ENCODE measurements at places on chromosomes 5 and 9. TPM values are rescaled to one million over a fixed set of nuclear protein-coding genes. Genes with fewer than 3 reads are reported as not detected.

Gene SLC6A19
- polyA plus RNA-seq = 0.14 TPM

Gene MYOZ3
- polyA plus RNA-seq = 11.2 TPM

GRCh38 chr9:126925876-126926275 lies 11.3 kb downstream of the RALGPS1 start:
- DNase-seq = no peak

DNA sequence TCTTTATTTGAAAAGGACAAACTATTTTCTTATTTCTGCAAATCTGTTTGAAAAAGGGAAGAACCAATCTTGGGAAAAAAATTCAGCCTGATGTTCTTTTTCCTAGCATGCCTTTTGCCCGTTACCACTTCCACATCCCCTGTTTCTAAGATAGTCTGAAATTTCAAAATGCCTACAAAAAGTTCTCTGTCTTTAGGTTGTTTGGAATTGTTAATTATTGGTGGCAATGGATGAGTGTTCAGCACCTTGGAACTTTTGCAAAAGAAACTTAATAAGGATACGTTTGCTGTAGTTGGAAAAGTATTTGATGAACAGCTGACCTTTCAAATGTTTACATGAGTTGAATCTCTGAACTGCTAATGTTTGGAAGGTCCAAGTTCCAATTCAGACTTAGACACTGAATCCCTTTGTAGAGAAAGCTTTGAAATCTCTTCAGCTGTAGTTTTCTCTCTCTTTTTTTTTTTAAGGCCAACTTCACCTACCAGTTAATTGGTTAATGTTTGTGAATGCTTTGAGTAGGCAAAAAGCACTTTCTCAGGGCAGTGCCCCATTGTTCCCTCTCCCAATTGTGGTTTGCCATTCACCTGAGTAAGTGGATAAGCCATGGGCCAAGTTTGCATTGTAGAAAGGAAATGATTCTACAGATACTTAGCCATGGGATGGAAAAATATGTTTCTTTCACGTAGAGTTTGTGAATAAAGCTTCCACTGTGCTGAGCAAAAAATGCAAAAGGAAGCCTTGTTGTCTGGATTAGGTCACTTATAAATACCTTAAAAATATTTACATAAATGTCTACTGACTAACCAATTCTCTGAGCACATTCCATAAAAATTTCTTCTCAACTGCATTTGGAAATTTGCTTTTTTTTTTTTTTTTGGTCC lies 156.4 kb upstream of the ELL2 start:
- DNase-seq = no peak

- DNase-seq = no peak
These were observed 43.6 kb downstream of the CCDC192 start for GRCh38 chr5:127746756-127747155.

DNA sequence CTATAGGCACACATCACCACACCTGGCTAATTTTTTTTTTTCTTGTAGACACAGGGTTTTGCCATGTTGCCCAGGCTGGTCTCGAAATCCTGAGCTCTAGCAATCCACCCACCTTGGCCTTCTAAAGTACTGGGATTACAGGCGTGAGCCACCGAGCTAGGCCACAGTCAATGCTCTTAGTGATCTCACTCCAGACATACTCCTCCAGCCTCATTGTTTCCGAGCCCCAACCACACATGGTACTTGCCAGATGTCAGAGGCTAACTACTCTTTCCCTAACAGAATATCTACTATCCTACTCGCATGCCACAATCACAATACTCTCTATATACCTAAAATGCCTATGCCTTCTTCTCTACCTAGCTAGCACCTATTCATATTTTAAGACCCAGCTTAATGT lies 17.1 kb downstream of the SUSD1 start:
- DNase-seq = no peak

- no peak for DNase-seq
These were observed 7.3 kb upstream of the NR4A3 start for GRCh38 chr9:99814359-99814758.

GRCh38 chr9:11023201-11023600 lies 410.4 kb upstream of the PTPRD start:
- DNase-seq = no peak

DNA sequence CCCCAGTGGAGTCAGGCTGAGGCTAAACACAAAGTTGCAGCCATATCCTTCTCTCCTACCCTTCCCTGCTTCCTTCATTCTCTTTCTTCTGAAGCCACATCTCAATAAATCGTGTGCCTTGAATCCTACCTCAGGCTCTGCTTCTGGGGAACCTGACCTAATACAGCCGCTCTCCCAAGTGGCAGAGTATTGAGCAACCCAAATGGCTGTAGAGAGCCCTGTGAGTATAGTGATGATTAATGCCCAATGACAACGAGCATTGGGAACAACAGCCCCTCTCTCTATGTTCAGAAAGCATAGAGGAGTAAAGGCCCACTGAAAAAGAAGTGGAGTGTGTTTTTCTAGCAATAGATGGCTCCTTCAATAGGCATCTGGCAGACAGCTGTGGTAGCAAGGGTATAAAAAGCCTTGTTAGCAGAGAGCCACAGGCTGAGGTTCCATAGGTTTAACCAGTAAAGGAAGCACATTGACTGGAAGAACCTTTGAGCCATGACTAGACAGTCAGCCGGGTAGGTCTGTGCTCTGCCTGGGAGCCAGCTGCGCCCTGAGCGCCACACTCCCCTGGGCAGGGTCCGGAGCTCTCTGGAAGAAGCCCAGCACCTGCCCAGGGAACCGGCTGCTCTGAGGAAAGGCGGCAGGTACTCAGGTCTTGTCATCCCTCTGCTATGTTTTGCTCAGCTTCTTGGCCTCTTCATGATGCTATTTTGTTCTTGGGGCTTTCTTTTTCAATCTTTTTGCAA lies 22.6 kb upstream of the HSPA9 start:
- DNase-seq = no peak

- no peak for DNase-seq
These were observed 16.9 kb downstream of the PANK3 start for GRCh38 chr5:168562279-168562678.

- no peak for DNase-seq
These were observed 66.6 kb upstream of the CTNNA1 start for GRCh38 chr5:138686668-138687067.

DNA sequence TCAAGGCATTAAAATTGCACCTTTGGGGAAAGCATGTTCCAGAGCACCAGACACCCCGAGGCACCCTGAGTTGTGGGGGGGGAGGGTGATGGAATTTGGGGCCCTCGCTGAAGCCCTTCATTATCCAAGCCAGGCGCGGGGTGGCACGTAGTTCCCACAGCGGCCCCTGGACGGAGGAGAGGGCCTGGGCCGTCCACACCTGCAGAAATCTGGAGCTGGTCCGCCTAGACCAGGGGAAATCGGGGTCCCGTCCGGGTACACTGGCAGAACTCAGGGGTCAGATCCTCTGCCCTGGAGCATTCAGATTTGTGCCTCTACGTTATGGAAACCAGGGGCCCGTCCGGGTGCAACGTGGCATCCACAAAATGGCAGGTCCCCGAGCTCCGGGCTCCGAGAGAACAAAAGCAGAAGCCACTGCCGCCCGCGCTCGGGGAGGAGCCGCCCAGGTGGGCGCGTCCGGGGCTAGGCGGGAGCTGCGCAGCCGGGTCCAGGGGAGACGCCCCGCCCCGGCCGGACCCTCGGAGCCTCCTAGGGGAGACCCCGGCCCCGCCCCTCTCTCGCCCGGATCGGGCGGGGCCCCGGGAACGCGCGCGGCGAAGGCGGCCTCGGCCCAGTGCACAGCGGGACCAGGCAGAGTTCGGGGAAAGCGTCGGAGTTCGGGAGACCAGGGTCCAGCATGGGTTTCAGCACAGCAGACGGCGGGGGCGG lies at the start of gene PLEKHG4B:
Gene PLEKHG4B, plus strand, starts transcription at position 613 of the 708 bp plus-strand sequence. Its CDS starts 64 bp downstream, at position 677.
- DNase-seq = no peak

- peak; percentile 51 for DNase-seq
These were observed 2.9 kb downstream of the NTNG2 start for GRCh38 chr9:132164604-132165362.

GRCh38 chr5:132971483-132972435 lies 8.3 kb upstream of the AFF4 start:
- no peak for DNase-seq

DNA sequence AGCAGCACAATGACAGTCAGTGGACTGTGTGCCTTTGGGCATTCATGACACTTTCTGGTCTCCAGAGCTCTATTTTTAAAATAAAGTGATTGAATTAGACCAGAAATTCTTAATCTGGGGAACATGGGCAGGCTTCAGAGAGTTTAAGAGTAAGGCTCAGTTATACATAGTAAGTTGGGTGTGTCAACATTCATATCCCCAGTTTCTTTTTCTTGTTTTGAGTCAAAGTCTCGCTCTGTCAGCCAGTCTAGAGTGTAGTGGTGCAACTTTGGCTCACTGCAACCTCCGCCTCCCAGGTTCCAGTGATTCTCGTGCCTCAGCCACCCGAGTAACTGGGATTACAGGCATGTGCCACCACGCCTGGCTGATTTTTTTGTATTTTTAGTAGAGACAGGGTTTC lies 13.7 kb upstream of the KIF4B start:
- DNase-seq = no peak

DNA sequence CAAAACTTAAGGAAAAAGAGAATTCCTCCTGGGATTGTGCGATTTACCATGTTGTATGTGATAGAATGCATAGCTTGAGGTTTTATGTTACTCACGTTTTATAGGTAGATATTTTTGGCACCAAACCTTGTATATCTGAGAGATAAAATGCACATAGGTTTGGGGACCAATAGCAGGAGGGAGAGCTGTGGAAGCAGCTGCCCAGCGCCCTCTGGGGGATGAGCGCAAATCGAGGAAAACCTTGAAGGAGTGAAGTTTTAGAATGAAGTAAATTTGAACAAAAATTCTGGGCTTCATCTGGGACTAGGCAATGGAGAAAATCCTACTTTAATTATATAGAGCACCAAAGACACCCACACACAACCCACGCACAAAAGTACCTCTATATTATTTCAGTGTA lies 197.0 kb downstream of the ADCY2 start:
- peak; percentile 14 for DNase-seq

GRCh38 chr9:2157277-2158110 lies 142.3 kb downstream of the SMARCA2 start:
- DNase-seq = peak; percentile 59

- DNase-seq = no peak
These were observed 95.1 kb upstream of the TMED7 start for GRCh38 chr5:115720888-115721287.
